ENCODE measurements at places on chromosomes 5 and 9.

DNA sequence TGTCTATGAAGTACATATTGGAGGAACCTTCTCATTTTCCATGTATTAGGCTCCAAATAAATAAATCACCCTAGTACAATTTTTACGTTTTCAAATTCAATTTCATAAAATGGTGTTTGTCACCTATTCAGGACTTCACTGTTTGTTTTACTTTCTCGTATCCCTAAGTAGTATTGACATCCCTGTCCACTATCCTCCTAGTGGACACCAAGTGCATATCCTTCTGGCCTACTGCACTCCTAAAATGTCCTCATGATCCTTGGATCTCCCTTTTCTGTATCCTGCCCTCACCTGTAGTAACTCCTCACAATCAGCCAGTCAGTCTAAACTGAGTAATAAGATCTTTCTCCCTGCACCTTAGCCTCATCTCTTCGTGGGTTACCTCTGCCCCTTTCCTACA lies 539.9 kb downstream of the DMRTA1 start:
- H3K4me1 ChIP-seq = no peaks in the 10 kb centered on the region
- H3K4me3 ChIP-seq = no peak overlapping the region
- H3K27me3 ChIP-seq = no peaks in the 10 kb centered on the region
- H3K27ac ChIP-seq = no peak overlapping the region
- DNase-seq = no peak

DNA sequence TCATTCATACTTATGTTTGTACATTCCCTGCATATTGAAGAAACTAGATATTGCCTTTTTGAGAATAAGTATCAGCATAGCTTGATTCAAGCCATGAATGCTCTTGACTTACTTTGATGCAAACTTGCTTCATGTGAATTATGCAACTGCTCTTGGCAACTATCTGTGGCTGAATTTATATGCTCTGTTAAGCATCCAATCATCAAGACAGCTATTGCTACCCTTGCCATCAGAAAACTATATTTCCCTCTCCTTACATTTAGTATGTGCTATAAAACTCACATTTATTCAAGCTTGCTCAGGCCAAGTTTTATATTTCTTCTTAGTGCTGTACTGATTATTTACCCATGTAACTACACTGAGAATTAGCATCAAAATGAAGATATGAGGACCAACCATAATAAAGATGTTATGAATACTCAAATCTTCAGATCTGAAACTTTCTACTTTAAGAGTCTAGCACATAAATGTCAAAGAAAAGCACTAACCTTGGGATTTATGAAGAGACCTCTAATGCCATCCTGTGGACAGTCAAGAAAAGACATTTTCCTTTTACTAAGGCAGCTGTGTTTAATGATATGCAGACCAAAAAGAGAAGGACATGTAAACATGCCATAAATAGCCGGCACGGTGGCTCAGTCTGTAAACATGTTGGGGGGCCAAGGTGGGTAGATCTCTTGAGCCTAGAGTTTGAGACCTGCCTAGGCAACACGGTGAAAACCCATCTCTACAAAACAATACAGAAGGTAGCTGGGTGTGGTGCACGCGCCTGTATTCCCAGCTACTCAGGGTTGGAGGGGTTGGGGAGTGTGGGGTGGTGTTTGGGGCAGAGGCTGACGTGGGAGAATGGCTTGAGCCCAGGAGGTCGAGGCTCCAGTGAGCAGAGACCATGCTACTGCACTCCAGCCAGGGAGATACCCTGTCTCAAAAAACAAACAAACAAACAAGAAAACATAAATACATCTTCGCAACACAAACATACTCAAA lies 267.0 kb upstream of the TYRP1 start:
- H3K4me1 ChIP-seq = no peaks in the 10 kb centered on the region
- H3K4me3 ChIP-seq = no peak overlapping the region
- H3K36me3 ChIP-seq = no peaks in the 10 kb centered on the region
- H3K27me3 ChIP-seq = no peaks in the 10 kb centered on the region
- DNase-seq = no peak

GRCh38 chr9:108311745-108312144 lies 544.0 kb downstream of the ACTL7B start:
- no peak for DNase-seq
- H3K4me1 ChIP-seq = no peaks in the 10 kb centered on the region
- no peaks in the 10 kb centered on the region for H3K27me3 ChIP-seq
- no peaks in the 10 kb centered on the region for H3K36me3 ChIP-seq
- no peak overlapping the region for H3K27ac ChIP-seq

- H3K27me3 ChIP-seq = no peaks in the 10 kb centered on the region
- H3K27ac ChIP-seq = no peak overlapping the region
- no peak overlapping the region for H3K4me3 ChIP-seq
- DNase-seq = no peak
These were observed 142.9 kb downstream of the DMAC1 start for GRCh38 chr9:7656636-7657035.

- no peak for DNase-seq
- H3K36me3 ChIP-seq = no peaks in the 10 kb centered on the region
- no peaks in the 10 kb centered on the region for H3K27me3 ChIP-seq
These were observed 43.5 kb downstream of the PTPDC1 start for GRCh38 chr9:94127806-94128205.

DNA sequence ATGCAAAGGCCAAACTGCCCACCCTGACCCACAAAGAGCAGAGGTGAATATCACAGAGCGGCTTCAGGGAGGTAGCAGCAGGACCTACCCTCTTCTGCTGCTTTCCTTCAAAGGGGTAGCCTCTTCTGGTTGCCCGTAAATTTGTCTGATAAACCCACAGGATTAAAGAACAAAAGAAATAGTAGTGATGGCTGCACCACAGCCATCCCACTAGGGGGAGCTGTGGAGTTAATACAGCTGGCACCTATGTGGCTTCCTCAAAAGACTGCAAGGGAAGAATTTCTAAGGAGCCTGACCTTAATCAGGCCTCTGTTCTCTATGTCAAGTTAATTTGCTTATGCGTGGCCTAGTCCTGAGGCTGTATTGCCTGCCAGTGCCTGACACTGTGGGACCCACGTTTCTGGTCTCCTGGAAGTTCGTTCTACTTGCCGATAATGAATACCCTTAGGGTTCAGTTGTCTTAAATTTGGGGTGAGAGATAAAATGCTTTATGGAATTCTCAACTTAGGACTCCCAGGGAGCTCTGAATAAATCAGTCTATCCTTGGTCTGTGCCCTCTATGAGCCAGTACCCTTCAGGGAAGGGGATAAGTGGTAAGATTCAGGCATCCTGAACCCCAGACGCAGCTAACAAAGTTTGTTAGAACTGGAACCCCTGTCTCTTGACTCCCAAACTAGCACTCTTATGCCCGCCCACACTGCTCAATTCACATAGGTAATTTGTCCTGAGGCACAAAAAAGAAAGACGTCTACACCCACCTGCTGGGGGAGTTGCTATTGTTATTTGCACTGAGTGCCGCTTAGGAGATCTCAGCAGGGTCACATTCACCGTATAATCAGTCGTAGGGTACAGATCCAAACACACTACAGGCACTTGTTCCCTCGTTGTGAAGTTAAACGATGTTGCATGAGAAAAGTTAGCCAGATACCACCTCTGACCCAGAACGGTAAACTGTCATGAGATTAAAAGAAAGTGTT lies 77.1 kb downstream of the SUSD1 start:
- DNase-seq = peak; percentile 71
- H3K27me3 ChIP-seq = no peaks in the 10 kb centered on the region
- no peak overlapping the region for H3K4me3 ChIP-seq
- H3K27ac ChIP-seq = no peak overlapping the region
- H3K36me3 ChIP-seq = no peaks in the 10 kb centered on the region
- peaks cover 21% of the 10 kb centered on the region for H3K4me1 ChIP-seq

- no peaks in the 10 kb centered on the region for H3K4me1 ChIP-seq
- H3K27me3 ChIP-seq = no peaks in the 10 kb centered on the region
- no peak overlapping the region for H3K27ac ChIP-seq
- no peak overlapping the region for H3K4me3 ChIP-seq
- no peaks in the 10 kb centered on the region for H3K36me3 ChIP-seq
These were observed 295.9 kb upstream of the ZNF608 start for GRCh38 chr5:125042261-125042890.

GRCh38 chr9:20640331-20641187 lies 18.3 kb upstream of the MLLT3 start:
- H3K27me3 ChIP-seq = no peaks in the 10 kb centered on the region
- H3K36me3 ChIP-seq = no peaks in the 10 kb centered on the region
- peak; percentile 72 for DNase-seq

GRCh38 chr5:28896949-28897348 lies 1858.6 kb upstream of the CDH9 start:
- H3K36me3 ChIP-seq = no peaks in the 10 kb centered on the region
- no peaks in the 10 kb centered on the region for H3K27me3 ChIP-seq
- no peak overlapping the region for H3K4me3 ChIP-seq
- DNase-seq = no peak

DNA sequence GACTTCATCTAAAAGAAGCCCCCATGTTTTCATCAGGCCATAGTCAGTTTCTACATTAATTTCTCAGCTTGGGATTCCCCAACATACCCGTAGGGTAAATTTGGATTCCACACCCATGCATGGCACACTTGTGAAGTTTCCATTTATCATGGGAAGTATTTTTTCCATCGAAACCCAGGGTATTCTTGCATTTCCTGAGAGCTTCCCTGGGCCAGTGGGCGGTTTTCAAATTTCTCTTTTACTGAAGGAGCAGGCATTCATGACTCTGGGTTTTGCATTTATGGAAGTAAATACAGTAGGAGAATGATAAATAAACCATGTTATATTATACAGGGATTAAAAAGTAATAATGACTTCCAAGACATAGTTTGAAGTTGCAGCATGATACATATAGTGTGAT lies 93.0 kb upstream of the MAP3K1 start:
- no peaks in the 10 kb centered on the region for H3K27me3 ChIP-seq
- H3K36me3 ChIP-seq = no peaks in the 10 kb centered on the region
- H3K4me1 ChIP-seq = peaks cover 6% of the 10 kb centered on the region
- H3K27ac ChIP-seq = no peak overlapping the region

DNA sequence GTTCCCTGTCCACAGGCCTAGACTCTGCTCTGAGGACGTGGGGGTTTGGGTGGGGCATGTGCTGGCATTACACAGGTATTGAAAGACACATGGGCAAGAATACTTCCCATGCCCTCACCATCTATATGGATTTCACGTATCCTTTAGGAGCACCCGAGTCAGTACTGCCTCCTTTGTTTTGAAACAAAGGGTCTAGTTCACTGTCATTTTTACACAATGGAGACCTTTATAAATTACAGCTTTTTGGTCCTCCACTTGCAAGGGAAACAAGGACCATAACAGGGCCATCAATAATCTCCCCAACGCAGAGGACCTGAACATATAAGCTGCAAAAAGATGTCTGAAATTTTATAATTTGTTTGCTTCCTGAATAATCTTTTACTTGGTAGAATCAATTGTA lies 24.9 kb upstream of the CRHBP start:
- H3K4me1 ChIP-seq = no peaks in the 10 kb centered on the region
- no peaks in the 10 kb centered on the region for H3K36me3 ChIP-seq
- no peaks in the 10 kb centered on the region for H3K27me3 ChIP-seq
- no peak overlapping the region for H3K4me3 ChIP-seq
- H3K27ac ChIP-seq = no peak overlapping the region
- no peak for DNase-seq

GRCh38 chr9:15725953-15726352 lies 173.1 kb downstream of the CCDC171 start:
- no peaks in the 10 kb centered on the region for H3K4me1 ChIP-seq
- no peak overlapping the region for H3K27ac ChIP-seq
- H3K36me3 ChIP-seq = no peaks in the 10 kb centered on the region
- no peak for DNase-seq
- no peaks in the 10 kb centered on the region for H3K27me3 ChIP-seq

DNA sequence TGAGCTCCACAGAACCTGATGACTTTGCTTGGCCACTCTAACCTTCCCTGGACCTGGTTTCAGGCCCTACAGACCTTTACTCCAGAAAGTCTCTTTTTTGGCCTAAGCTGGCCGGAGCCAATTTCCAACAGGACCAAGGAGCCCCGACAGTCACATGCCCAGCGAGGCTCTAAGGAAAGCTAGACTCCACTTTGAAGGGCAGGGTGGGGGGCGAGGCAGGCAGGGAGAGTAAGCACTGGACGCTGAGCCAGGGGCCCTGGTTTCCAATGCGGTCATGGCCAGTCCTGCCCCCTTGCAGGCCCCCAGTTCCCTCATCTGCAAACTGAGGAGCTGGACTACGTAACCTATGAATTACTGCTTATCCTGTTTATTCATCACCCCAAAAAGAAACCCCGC lies 65.2 kb downstream of the ADAMTS2 start:
- no peaks in the 10 kb centered on the region for H3K27me3 ChIP-seq
- DNase-seq = no peak
- H3K36me3 ChIP-seq = no peaks in the 10 kb centered on the region

DNA sequence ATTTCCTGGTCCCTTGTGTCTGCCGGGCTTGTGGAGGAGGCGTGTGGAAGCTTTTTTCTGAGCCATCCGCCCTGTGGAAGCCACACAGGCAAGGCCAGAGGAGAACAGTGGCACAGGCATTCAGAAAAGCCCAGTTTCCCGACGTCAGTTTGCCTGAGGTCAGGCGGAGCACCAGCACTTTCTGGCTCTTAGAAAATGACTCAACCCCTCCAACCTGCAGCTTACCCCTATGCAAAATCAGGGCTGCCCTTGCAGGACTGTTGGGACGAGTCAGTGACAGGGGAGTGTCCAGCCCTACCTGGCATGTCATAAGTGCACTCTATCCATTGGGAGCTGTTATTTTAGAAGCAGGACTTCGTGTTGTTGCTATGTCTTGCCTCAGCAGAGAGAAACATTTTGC lies 216.0 kb downstream of the NR3C1 start:
- H3K27me3 ChIP-seq = no peaks in the 10 kb centered on the region
- H3K36me3 ChIP-seq = no peaks in the 10 kb centered on the region
- no peak overlapping the region for H3K4me3 ChIP-seq
- no peak overlapping the region for H3K27ac ChIP-seq
- peaks cover 27% of the 10 kb centered on the region for H3K4me1 ChIP-seq
- no peak for DNase-seq

DNA sequence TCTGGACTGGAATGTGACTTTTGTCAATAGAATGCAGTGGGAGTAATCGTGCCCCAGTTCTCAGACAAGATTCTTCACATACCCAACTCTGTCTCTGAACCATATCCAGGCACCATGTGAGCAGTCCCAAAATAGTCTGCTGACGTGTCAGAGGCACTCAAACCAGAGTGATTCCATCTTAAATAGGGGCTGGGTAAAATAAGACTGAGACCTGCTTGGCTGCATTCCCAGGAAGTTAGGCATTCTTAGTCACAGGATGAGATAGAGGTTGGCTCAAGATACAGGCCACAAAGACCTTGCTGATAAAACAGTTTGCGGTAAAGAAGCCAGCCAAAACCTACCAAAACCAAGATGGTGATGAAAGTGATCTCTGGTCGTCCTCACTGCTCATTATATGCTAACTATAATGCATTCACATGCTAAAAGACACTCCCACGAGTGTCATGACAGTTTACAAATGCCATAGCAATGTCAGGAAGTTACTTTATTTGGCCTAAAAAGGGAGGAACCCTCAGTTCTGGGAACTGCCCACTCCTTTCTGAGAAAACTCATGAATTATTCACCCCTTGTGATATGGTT lies 16.9 kb upstream of the PLCXD3 start:
- H3K4me1 ChIP-seq = no peaks in the 10 kb centered on the region
- no peaks in the 10 kb centered on the region for H3K27me3 ChIP-seq
- no peak overlapping the region for H3K4me3 ChIP-seq

DNA sequence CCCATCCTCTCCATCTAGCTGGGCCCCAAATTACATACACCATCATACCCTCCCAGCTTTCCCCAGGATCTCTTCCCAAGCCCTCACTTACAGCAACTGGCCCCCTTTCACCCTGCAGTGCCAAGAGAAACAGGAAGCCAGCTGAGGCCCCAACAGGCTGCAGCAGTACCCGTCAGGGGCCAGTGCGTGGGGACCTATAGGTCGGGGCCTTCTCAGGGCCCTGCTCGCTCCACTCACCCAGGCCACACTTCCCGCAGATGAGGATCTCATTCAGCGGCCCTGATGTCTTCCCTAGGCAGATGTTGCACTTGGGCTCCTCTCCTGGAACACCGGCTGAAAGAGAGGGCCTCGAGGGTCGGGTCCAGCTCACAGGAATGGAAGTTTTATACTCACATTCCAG lies 6.8 kb downstream of the PHF19 start:
- peaks cover 49% of the 10 kb centered on the region for H3K4me1 ChIP-seq
- H3K27ac ChIP-seq = peak overlapping the region; percentile 79
- H3K4me3 ChIP-seq = no peak overlapping the region
- DNase-seq = no peak

All from CD4-positive, alpha-beta memory T cell (primary cell).